ENCODE measurements at places on chromosomes 3 and 15.

DNA sequence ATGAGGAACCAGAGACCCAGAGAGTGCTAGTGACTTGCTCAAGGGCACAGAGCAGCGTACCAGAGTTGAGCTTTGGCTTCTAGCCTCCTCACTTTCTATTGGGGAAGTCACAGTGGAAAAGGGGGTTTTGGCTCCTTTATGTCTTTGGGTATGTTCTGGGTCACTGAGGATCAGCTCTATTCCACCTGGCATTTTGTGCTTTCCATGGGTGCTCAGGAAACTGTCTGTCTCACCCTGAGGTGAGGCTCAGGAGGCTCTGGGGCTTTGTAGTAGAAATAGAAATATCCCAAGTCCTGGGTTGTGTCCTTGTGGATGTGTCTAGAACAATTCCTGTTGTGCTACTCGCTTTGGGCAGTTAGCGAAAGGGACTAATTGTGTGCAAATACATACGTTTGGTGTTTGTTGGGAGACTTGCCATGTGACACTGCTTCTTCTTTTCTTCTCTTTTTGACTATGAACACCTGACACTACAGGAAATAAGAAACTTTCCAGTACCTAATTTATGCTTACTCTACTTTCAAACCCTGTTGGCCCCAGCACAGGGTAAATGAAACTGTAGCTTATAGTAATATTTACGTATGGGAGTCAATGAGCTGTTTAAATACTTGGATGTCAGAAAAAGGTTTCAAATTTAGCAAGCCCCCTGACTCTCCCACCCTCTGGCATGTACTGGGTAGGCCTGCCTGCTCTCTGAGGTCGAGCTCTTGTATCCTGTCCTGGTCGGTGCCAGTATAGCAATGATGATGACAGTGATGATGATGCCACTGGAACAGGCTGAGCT lies 35.6 kb downstream of the SMAD3 start:
- DNase-seq: peak; percentile 69

- peak; percentile 29 for DNase-seq
Observed at GRCh38 chr3:134651347-134652041, 672 bp upstream of the KY start.

- peak; percentile 50 for DNase-seq
Observed at GRCh38 chr3:184812662-184813042, 686 bp downstream of the VPS8 start.

- DNase-seq: no peak
Observed at GRCh38 chr3:143935678-143936077, 35.9 kb upstream of the DIPK2A start.
